ENCODE measurements at places on chromosomes 11 and 22.

- no peak for DNase-seq
These were observed 64.6 kb upstream of the POU2AF1 start for GRCh38 chr11:111443640-111444039.

DNA sequence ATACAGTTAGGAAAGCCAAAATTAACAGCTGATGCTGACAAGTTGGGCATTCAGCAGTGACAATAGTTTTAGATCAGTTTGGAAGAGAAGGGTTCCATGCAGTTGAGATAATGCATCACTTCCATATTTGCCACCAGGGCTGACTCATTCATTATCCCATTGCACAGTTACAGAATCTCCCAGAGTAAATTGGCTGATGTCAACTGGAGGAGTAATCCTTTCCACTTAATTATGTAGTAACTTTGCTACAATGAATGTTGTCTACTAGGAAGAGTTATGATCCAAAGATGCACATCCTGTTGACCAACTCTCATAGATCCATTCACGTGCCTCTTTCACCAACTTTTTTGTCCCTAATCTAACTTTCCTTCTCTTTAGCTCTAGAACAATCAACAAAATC is 123.3 kb upstream of the LUZP2 start:
- DNase-seq = no peak

DNA sequence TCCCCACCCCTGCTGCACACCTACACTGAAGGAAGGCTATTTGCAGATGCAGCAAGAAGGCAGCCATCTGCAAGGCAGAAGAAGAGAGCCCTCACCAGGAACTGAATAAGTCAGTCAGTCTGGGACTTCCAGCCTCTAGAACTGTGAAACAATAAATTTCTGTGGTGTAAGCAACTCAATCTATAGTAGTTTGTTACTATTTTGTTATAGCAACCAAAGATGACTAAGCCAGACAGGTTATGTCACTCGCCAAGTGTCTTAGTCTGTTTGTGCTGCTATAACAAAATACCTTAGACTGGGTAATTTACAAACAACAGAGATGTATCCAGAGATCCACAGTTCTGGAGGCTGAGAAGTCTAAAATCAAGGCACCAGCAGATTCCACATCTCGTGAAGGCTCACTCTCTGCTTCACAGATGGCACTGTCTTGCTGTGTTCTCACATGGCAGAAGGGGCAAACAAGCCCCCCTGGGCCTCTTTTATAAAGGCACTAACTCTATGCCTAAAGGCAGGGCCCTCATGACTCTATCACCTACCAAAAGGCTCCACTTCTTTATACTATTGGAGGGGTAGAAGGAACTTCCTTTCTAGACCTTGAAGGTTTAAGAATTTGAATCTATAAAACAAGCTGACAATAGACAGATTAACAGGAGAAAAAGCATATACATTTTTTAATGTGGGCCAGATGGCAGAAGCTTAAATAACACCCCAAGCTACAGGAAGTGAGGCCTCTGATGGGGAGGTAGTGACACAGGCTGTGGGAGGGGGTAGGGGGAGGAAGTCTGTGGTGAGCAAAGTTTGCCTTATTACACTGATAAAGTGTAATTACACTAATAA is 12.3 kb downstream of the APOL6 start:
- DNase-seq = no peak

DNA sequence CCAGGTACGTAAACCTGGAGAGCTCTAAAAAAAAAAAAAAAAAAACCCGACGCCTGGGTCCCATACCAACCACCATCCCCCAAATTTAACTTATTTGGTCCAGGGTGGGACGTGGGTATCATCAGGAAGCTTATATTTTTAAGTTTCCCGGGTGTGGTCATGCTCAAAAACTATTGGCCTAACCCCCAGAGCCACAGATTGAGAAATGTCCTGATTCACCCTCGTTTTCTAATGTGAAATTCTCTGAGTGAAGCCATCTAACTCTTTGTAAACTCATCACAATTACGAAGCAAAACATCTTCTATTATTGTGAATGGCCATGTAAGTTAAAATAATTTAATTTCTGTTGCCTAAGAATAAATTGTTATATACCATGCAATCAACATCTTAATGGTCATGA is 29.6 kb downstream of the PAK1 start:
- DNase-seq = no peak

DNA sequence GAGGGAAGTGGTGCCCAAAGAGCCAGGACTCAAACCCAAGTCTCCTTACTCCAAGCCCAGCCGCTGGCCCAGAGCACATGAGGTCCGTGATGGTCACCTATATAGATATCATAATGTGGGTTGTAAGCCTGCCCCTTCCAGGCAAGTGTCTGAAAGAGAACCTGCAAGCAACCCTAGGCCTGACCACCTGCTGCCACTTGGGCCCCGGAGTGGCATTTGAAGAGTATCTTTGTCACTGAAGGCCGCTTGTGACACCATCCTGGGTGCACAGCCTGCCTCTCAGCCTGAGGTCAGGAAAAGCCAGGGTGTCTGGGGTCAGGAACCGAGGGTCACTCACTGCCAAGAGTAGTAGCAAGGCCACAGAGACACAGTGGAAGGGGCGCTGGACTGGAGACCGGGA is 32.4 kb downstream of the OTOG start:
- no peak for DNase-seq

DNA sequence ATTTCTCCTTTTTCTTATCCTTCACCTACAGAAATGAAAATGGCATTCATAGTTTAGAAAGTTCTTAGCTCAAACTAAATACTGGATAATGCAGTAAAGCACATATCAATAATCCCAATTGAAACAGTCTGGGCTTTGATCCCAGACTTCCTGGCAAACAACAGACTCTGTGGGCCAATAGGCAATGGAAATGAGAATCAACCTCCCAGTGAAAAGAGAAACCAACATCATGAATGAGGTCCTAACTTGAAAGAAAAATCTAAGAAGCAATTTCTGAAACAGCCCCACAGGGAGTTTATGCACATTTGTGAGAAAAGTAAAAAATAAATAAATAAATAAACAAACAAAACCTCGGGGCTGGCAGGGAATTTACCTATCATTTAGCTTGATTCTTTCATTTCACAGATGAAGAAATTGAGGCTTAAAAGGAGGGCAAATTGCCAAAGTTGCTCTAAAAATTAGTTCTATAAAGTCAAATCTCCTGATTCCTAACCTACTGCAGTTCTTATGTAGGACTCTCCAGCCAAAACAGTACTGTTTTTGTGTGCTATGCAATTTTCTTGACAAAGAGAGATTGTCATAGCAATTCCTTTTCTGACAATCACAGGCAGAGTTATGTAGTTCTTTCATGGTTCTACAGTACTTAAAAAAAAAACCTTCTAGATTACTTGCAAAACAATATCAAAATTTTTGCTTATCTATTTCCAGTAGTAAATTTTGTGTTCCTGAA is 265.8 kb downstream of the GRM5 start:
- no peak for DNase-seq

DNA sequence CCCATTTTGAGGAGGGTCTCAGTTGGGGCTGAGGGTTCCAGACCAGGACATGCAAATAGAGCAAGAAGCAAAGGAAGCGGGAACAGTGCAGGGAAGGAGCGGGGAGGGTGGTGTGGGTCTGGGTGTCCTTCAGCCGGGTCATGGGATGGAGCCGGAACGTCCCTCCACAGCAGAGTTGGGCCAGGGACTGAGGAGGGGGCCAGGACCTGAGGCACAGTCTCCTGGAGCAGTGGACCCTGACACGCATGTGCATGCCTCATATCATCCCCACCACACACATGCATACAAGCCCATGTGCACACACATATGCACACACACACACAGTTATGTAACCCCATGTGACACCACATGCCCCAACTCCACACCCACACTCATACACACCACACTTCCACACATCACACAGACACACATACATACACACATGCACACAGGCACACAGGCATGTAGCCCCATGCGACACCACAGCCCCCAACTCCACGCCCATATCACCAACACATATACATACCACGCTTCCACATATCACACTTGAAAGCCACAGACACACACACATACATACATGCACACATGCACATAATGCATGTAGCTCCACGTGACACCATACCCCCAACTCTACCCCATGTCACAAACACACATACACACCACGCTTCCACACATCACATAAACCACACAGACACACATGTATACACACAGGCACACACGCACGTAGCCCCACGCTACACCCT is 1026.6 kb downstream of the BRD1 start:
- DNase-seq = no peak

DNA sequence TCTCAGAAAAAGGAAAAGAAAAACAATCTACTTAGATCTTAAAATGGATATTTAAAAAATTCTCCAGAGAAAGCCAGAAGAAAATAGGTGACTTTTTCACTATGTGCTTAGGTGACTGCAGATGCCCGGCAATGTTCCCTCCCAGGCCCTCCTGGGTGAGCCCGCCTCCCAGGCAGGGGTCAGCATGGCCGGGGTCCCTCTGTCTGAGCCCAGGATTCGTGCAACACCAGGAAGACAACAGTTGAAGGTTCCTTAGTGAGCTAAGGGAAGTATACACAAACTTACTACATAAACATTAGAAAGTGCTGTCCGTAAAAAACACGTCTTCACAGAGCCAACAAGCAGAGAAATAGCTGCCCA is 11.6 kb downstream of the MAPK8IP2 start:
- DNase-seq = no peak

DNA sequence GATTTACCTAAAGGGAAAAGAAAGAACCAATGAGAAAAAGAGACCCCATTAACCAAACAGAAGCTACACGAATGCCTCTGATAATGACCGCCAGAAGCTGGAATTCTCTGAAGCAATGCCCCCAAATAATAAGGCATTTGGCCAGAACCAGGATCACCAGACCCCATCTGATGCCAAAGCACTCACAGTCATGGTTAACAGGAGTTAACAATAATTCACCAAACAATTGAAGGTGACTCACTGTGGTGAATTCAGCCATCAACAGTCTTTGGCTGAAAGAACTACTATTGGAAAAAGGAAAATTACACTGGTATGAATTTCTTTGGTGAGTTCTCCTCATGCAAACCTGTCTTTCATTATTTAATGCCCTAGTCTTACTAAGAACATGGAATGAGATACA is 21.9 kb upstream of the NFRKB start:
- no peak for DNase-seq
